ENCODE measurements at places on chromosomes 2 and 18.

DNA sequence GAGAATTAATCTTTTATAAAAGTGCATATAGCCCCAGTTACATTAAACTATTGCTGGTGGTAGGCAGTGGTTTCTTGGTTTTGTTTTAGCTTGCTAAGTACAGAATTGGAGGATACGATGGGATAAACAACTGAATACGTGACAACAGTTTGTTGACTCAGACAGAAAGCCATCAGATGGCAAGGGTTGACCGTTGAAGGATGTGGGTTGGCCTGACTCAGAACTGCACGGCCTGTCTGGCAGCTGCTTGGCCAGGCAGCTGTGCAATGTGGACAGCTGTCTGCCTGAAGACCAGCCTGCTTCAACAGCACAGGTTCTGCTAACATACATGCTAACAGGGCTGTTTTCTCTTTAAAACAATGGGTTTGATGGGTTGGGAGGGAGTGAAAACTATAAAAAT lies 46.6 kb downstream of the PRKRA start:
- DNase-seq: peak; percentile 60

GRCh38 chr2:40877734-40878288 lies 425.9 kb upstream of the SLC8A1 start:
- no peak for DNase-seq

DNA sequence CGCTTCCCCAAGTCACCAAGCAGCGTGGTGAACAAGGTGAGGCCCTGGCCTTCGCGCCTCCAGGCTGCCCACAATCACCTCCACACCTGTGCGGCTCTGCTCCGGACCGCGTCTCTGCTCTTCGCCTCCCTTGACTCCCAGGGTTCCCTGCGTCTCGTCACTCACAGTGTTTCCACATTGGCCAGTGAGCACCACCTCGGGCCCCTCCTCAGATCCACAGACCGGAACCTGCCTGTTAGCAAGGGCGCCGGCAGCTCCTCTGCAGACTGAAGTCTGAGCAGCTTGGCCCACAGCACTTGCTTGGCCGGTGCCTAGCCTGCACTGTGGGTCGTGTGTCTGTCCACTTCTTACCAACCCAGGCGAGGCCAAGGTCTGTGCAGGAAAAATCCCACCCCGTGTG lies 155.3 kb upstream of the ALKAL2 start:
- no peak for DNase-seq

DNA sequence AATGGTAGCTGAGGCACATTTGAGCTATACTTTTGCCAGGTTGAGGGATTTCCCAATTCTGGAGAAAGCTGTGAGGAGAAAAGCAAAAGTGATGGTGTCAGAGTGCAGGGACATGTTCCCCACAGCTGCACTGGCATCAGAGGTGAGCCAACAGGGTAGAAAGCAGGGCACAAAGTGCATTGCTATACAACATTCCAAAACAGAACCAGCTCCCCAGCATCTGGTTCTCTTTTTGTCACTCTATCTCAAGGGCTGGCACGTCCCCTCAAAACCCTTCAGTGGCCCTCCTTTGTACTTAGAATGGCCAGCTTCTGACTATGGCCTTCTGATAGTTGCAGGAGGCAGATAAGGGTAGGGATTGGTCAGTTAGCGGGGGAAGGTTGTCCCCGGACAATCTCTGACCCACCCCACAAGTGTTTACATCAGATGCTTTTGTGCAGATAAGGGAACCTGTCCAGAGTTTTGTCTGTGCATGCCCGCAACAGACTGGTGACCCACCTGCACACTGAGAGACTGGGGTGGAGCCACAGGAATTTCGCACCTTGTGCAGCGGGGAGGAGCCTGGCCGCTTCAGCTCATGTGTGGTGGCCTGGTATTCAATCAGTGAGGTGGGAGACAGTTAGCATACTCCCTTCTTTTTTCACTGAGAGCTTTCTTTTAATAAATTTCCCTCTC lies 31.0 kb upstream of the TMEM17 start:
- DNase-seq: no peak

DNA sequence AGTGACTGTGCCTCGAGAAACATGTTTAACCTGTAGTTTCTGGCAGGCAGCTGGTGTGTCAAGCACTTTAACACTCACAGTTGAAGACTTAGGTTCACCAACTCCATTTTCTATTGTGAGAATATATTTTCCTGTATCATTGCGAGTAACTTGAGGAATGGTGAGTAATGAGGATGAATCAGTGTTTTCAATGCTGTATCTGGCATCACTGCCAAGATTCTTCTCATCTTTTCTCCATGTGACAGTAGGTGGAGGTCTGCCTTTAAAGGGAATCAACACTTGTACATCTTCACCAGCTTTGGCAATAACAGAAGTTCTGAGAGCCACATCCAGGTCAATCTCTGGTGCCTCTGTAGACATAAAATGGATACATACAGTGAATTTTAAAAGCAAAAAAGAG lies 72.8 kb downstream of the PLEKHA3 start:
- no peak for DNase-seq
